ENCODE measurements at places on chromosomes 2 and 18.
A peak's percentile ranks its signal among the peaks of the same experiment; 100 is the strongest.

GRCh38 chr2:88845772-88846661, 154.5 kb downstream of the RPIA start:
- DNase-seq: no peak

DNA sequence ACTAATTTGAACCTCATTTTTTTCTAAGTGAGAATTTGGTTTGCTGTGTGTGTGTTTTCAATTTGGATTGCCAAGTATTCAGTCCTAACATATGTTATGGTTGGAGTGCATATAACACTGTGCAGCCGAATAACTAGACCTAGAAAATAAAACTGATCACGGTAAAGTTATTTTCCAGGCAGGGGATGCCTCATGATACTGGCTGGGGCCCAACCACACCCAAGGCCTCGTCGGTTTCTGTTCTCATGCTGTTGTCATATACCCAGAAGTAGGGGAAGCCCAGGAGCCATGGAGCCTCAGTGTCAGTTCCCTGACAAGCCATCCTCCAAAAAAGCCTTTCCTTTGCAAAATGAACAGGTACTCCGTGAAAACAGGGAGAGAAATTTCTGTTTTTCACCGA, 160.2 kb downstream of the GBX2 start:
- no peak for DNase-seq

DNA sequence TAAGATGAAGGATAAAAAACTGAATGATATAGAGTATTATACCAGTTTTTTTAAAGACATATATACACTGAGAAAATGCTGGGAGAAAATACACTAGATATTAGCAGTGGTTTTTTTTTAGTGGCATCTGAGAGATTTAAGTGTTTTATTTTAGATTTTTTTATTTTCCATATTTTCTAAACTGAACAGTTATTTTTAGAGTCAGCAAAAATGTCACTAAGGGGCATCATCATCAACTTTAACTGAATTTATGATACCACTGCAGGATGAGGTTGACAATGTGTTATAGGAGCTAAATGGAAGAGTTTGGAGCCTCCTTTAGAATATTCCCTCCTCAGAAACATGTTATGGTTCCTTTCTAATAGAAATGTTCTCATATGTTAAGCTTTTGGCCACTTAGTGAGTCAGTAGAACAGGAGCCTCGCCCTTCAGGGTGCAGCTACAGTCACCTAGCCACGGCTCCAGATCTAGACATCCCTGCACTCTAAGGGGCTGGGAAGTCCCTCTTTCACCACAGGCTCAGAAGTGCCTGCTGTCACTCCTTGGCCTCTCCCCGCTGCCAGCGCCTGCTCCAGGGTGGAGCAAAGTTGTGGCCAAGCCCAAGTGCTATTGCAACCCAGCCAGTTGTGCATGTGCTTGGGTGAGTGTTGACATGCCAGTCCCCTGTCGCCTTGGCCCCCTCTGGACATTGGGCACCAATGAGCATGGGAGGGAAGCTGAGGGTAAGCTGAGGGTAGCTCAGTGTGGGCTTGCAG, 210.7 kb upstream of the RASGRP3 start:
- no peak for DNase-seq

DNA sequence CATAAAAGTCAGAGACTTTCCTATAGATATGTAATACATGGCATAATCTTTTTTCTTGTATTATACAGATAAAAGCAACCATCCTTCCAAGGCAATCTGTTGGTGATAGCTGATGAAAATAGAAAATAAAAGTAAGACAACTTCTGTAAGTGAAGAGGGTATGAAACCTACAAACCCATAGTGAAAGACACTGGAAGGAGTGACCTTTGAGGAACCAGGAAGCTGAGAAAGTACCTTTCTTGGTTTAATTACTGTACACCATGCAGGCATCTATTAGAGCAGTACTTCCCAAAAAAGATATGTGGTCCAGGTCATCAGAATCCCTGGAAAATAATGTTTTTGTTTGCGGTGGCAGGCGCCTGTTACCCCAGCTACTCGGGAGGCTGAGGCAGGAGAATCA, 906.6 kb upstream of the KLHL29 start:
- no peak for DNase-seq

GRCh38 chr2:2826209-2826551, 495.1 kb upstream of the MYT1L start:
- DNase-seq: no peak

GRCh38 chr2:197086500-197086899, 160.0 kb upstream of the PGAP1 start:
- DNase-seq: no peak

- no peak for DNase-seq
Observed at GRCh38 chr2:72235497-72236415, 88.1 kb upstream of the CYP26B1 start.

- no peak for DNase-seq
Observed at GRCh38 chr2:108492364-108492763, 41.9 kb upstream of the LIMS1 start.

GRCh38 chr2:38442643-38443541, 65.8 kb upstream of the ATL2 start:
- DNase-seq: no peak

GRCh38 chr2:28326469-28326805, 66.2 kb upstream of the FOSL2 start:
- DNase-seq: peak; percentile 26

- DNase-seq: no peak
Observed at GRCh38 chr2:135984199-135985017, 1.0 kb downstream of the DARS1 start.

DNA sequence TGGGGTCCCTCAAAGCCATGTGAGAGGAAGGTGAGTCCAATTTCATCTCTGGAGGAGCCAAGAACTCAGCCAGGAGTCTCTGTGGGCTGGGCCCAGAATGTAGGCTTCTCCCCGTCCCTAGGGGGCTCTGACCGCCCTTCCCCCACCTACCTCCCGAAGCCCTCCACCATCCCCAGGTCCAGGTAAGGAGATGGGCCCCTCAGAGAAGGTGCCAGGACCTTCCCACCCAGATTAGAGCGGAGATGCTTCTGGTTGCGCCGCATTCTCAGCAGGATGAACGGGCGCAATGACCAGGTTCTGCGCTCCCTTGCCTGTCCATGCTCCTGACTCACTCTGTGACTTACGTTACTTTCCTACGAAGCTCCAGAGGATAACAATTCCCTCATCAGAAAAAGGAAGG, 23.0 kb downstream of the ST8SIA5 start:
- no peak for DNase-seq

- no peak for DNase-seq
Observed at GRCh38 chr2:222352981-222353380, 54.2 kb upstream of the PAX3 start.

DNA sequence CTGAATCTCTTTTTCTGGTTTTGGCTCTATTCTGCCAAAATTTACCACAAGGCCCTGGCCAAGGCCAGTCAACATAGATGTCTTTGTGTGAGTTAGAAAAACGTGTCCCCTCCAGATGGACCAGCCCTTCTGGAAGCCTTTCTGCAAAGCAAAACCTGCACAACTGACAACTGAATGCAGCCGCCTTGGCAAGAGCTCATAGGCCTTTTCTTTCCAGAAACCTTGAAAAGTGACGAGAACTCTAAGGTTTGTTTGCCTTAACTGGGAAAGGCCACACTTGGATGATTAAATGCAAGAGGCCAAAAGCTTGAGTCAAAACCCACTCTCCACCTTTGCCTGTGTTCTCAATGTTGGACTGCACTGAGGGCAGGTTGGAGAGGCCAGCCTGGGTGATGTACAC, 103.9 kb downstream of the COLEC12 start:
- no peak for DNase-seq
